NCI-H2107 (cell line): ENCODE measurements at places on chromosomes 16 and 17.

DNA sequence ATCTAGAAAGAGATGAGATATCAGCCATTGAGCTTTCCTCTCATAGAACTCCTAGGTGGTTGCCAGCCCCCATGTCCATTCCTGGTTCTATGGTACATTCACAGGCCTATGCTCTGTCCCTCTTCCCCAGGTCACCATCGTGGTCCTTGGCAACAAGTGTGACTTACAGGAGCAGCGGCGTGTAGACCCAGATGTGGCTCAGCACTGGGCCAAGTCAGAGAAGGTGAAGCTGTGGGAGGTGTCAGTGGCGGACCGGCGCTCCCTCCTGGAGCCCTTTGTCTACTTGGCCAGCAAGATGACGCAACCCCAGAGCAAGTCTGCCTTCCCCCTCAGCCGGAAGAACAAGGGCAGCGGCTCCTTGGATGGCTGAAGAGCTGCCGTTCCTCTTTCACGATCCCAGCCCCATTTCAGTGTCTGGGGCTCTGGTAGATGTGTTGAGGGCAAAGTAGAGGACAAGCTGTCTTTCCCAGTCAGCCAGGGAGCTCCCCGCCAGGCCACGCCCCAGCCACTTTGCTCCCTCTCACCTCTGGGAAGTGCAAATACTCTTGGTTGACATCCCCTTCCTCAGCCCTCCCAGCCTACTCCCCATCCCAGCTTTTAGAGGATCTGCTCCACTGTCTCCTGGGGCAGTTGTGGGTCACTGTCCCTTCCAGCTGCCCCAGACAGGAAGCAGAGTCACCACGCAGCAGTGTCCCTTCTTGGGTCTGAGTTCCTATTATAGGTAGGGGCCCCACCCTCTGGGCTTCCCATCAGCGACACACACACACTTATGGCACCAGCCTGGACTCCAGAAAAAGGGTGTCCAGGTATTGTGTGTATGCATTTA, 3.8 kb downstream of the NKIRAS2 start:
- no peak for DNase-seq

GRCh38 chr17:33647956-33648355, 354.9 kb upstream of the ASIC2 start:
- no peak for DNase-seq

- no peak for DNase-seq
These were observed 23.4 kb downstream of the IGF2BP1 start for GRCh38 chr17:49020609-49021008.

GRCh38 chr17:63423251-63423950, 22.7 kb downstream of the CYB561 start:
- no peak for DNase-seq

DNA sequence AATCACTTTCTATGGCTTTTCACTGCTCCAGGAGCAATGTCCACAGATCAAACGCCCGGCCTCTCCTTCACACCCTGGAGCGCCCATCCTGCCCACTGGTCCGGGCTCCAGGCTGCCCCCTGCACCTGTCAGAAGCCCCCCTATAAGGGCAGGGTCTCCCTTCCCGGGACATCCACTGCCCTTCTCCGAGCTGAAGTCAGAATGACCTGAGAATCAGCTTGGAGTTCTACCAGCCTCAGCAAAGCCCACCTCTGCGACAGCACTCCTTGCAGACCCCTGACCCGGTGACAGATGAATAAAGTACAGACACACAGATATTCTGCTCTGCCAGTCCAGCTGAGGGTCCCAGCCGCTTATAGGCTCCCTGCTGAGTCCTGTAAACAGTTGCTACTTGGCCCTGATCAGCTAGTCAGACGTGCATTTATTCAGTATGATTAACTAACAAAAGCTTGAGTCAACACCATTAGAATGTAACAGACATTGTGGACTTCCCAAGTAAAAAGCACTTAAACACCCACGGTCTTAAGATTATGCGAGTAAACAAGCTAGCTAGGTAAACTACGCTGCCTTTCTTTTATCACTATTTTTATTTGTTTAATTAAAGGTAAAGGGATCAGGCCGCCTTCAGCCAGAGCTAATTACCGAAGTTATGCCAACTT, 4.8 kb downstream of the SLC7A5 start:
- no peak for DNase-seq

- DNase-seq, result no peak
These were observed 93.4 kb upstream of the TNRC6A start for GRCh38 chr16:24635900-24636610.

GRCh38 chr17:73232587-73233373, 28.9 kb downstream of the CPSF4L start:
- DNase-seq, result no peak

DNA sequence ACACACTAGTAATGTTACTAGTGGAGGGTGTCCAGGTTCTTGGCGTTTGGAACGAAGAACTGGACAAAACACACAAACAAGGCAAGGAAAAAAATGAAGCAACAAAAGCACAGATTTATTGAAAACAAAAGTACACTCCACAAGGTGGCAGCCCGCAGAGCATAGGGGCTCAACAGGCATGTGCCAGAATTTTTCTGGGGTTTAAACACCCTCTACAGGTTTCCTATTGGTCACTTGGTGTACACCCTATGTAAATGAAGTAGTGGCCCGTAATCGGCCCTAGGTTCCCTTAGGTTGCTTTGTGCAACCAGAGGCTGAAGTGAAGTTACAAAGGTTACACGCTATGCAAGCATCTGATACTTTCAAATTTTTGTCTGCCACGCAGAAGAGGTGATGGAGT, 8.1 kb downstream of the OR2C1 start:
- no peak for DNase-seq

DNA sequence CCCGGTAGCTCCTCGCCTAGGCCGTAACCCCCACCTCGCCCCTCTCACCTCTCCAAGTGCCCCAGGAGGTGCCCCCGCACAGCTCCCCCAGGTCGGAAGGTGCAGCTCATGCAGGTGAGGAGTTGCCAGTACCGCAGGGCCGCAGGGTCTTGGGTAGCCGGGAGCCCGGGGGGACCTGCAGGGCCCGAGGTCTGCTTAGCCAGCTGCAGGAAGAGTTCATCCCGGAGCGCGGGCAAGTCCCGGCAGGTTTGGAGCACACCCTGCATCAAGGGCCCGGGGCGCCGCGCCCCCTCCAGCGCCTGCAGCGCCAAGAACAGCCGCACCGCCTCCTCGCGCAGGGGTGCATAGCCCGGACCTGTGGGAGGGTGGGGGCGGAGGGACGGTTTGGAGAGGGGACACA, 4.8 kb downstream of the PLEKHH3 start:
- DNase-seq, result no peak

DNA sequence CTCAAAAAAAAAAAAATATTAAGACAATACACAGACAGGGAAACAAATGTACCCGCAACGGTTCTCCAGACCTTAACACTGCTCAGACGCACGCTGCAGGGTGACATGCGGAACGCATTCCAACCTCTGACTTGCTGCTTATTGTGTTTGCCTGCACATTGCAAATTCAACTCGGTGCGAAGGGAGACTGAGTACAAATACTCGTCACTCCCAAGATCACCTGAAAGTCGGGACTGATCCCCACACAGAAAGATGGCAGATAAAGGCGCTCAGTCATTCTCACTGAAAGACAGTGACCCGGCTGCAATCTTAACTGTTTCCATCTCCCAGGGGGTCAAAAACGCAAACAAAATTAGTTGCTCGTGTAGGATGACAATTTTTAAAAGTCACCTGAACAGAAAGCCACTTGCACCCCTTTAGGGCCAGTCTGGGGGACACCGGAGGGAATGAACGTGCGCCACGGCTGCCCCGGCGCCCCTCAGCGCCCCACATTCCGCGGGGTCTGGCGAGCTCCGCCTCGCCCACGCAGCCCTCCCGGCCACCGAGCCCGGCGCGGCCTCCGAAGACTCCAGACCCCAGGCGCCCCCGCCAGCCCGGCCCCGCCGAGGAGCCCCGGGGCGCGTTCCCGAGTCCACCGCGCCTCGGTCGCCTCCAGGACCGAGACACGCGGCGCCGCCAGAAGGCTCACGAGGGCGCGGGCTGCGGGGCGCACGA, 589 bp downstream of the CLCN7 start:
- DNase-seq, result no peak

DNA sequence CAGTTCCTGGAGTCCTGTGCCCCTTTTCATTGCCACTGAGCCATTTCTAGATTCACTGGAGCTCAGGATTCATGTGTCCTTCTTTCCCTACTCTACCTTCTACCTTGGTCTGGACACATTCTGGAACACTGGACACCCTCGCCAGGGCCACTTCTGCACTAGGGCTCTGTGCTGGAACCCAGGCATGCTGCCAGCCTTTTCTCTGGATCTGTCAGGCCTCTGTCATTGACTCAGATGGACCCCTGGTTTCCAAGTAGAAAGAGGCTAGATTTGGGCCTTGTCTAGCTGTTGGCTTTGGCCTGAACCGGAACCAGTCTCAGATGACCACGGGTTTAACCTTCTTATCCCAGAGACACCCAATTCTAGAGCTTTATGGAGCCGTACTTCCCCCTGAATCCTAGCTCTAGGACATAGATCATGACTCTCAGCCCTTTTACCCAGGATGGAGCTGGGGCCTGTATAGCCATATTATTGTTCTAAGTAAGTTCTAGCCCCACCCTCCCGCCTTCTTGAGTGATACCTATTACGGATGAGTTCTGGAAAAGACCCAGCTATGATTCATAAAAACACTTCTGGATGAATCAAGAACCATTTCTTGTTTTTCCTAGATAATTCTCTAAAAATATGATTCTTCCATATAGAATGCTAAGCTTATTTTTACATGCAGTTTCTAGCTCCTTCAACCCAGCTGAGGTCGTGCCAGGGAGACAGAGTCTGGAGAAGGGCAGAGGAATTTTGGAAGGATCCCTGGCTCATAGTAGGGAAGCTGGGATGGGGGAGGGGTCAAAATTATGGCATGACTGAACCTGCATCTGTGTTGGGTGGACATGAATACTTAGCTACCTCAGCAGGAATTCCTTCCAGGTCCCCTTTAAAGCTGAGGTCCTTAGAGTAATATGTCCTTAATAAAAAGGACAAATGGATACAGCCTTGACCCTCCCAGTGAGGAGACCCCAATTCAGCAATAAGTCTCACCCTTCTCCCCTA, 1.1 kb upstream of the CHRNB1 start:
- no peak for DNase-seq

- DNase-seq, result no peak
These were observed 493.9 kb downstream of the WWOX start for GRCh38 chr16:78593352-78593751.

- no peak for DNase-seq
These were observed 2.4 kb upstream of the TCAP start for GRCh38 chr17:39662551-39663339.

GRCh38 chr17:66837885-66838665, 3.2 kb downstream of the CACNG5 start:
- no peak for DNase-seq

DNA sequence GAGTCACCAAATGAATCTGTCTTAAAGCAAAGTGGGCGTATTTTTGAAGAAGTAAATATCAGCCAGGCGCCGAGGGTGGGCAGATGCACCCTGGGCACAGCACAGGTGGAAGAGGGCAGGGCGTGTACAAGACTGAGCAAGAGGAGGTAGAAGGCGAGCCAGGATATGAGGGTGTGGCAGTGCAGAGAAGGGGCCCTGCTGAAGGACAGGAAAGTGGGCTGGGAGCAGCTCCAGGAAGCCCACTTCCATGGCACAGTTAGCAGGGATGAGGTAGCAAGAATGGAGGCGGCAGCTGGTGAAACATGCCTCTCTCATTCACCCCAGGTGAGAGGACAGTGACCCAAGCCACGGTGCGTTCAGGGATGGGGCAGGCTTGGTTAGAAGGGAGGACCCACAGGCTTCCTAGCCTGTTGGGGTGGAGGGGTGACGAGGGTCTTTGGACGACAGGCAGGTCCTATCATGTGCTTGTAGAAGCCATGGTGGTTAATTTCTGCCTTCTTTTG, 149.3 kb downstream of the CLEC16A start:
- DNase-seq, result no peak

GRCh38 chr16:81921843-81922584, 89.3 kb downstream of the SDR42E1 start:
- no peak for DNase-seq
